Upper lobe of right lung (tissue), 1 donor: ENCODE measurements at places on chromosomes 13 and 19. TPM values are rescaled to one million over a fixed set of nuclear protein-coding genes. Genes with fewer than 3 reads are reported as not detected.

The EXOC3L2 gene
- 11.9 TPM for total RNA-seq

The ZFR2 gene
- total RNA-seq, result 0.55 TPM

The ZNF471 gene
- total RNA-seq, result 5.9 TPM

The F7 gene
- total RNA-seq, result 0.61 TPM

The ZNF541 gene
- total RNA-seq, result 0.26 TPM

The LHB gene
- not detected for total RNA-seq

The CEACAM4 gene
- total RNA-seq, result 4.6 TPM

The MAST1 gene
- total RNA-seq, result not detected

The POP4 gene
- total RNA-seq, result 58.8 TPM

The CARS2 gene
- 69.5 TPM for total RNA-seq

The ZNF90 gene
- 7.6 TPM for total RNA-seq

The FCER2 gene
- total RNA-seq, result 0.58 TPM

GRCh38 chr13:20415306-20415679, 110.4 kb downstream of the CRYL1 start:
- no peak for DNase-seq

DNA sequence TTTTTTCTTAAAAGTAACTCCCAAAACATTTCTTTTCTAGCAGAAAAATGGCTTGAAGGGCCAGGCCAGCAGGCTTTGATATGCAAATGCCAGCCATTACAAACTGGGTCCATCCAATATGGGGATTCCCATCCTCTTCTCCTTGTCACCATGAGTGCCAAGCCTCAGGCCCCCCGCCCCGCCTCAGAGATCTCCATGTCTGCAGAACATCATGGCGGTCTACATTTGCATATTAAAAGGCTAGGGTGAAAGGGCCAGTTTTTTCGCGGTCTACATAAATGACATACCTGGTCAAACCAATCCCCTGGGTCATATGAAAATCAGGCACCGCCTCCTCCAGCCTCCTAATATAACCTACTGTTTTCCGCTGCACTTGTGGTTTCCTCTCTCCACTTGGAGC, 1327.6 kb downstream of the UQCRFS1 start:
- no peak for DNase-seq

- no peak for DNase-seq
Observed at GRCh38 chr13:96779691-96780090, 214.6 kb downstream of the OXGR1 start.

DNA sequence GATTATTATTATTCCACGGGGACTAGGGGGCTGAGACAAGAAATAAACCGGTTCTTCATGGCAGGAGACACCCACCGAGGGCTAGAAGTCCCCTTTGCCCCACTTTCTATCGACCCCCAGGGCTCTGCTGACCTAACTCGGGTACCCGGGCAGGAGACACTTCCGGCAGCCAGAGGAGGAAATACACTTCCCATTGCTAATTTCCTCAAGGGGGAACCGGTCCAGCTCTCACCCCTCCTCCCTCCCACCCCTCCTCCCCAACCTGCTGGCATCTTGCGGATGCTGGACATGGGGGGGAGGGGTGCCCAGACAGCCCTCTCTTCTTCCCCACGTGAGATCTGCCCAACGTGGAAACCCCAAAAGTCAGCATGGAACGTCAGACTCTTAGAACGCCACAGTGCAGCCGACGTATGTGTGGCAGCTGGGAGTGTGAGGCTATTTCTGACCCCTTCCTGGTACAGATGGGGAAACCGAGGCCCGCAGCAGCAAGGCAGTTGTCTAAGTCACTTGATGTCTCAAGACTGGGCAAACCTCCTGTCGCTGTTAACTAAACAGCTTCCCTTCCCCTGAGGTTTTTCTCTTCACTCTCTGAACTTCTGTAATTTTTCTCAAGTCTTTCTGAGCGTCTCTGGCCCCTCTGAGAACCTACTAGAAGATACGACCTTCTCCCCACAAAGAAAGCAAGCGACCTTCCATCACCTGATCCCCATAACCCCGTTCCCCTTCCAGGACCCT, 3.6 kb downstream of the GPR4 start:
- no peak for DNase-seq

DNA sequence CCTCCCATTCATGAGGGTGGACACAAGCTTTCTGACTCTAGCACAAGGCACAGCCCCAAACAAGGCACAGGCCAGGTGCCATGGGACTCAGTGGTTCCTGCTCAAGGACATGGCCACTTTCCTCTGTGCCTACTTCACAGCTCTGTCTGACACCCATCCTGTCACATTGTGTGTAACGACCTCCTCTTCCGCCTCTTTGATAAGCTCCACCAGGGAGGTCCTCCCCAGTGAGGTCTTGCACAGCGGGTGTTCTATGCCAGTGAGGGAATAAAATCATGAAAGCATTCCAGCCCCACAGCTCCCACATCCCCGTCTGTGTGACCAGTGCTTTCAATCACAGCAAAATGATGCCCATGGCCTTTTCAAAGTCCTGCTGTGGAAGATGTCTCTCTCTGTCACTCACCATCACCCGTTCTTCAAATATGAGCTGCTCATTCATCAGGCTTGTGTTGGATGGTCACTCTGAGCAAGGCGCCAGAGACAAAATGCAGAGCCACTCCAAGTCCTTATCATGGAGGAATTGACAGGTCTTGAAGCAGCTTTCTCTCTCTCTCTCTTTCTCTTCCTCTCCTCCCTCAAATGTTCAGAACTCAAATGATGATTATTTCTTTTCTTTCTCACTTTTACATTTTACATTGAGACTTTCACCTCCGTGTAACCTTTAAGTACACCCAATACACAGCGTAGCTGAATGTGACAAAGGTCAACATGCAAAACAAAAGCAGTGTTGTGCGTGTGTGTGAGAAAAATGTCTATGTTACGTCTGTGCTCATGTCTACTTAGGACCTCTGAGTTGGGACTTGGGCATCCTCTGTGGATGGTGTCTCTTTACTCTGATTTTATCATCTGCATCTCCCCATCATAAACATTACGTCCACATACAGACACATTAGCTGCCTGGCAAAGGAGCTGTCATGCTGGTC, 8.0 kb upstream of the SPATA13 start:
- no peak for DNase-seq

GRCh38 chr13:28558567-28558966, 63.6 kb upstream of the FLT1 start:
- no peak for DNase-seq

- DNase-seq, result no peak
Observed at GRCh38 chr13:54175466-54175865, 1146.9 kb downstream of the OLFM4 start.

DNA sequence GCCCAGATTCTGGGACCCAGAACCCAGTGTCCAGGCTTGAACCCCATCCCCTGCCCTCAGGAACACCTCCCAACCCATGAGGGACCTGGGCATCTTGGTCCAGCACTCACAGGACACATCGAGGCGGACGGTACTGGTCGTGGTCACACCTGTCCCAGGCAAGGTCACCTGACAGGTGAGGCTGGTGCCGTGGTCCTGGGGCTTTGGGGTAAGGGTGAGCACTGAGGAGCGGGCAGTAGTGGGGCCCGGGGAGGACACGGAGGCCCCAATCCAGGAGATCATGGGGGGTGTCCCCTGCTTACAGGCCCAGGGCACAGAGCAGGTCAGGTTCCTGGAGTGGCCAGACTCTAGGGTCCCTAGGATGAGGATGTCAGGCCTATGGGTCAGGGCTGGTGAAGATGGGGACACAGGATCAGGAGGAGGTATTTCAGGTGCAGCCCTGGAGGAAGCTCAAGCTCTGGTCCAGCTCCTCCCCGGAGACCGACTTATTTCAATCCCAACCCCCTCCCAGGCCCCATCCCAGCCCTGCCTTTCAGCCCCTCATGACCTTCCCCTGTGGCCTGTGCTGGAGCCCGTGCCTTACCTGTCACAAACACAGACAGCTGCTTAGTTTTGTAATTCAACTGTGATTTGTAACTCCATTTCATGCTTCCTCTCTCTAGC, 772 bp downstream of the SIGLEC8 start:
- DNase-seq, result no peak

DNA sequence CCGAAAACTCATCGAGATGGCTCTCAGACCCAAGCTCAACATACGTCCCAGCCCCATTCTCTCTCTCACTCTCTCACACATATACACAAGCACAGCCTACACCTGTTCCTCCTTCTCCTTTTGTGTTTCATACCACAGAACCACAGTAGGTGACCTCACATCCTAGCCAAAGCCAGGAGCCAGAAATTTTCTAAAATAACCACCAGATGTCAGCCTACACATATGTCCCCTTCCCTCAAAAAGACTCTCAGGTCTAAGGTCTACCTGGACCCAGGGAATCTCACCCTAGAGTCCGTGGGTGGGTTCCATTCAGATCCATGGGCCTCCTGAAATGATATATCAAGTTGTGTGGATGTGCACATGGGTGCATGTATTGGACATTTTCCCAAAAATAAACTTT, 104.2 kb upstream of the IPO5 start:
- no peak for DNase-seq

DNA sequence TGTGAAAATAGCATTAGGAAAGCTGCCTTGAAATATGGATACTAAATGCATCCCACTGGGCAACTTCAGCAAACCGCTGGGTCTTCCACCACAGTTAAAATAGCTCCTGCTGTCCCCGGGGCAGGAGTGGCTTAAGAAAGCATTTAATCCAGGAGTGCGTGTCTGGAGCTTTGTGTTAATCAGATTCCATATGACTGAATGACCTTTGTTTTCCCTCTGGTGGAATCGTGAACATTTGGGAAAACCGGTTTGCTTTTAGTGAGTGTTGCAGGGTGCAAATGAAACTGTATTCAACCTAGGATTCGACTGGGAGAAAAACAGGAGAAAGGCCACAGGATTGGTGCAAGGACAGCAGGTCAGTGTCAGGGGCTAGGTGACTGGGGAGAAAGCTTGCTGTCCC, 237.6 kb upstream of the MAB21L1 start:
- no peak for DNase-seq

- DNase-seq, result no peak
Observed at GRCh38 chr19:38190061-38190460, 34.0 kb downstream of the DPF1 start.

DNA sequence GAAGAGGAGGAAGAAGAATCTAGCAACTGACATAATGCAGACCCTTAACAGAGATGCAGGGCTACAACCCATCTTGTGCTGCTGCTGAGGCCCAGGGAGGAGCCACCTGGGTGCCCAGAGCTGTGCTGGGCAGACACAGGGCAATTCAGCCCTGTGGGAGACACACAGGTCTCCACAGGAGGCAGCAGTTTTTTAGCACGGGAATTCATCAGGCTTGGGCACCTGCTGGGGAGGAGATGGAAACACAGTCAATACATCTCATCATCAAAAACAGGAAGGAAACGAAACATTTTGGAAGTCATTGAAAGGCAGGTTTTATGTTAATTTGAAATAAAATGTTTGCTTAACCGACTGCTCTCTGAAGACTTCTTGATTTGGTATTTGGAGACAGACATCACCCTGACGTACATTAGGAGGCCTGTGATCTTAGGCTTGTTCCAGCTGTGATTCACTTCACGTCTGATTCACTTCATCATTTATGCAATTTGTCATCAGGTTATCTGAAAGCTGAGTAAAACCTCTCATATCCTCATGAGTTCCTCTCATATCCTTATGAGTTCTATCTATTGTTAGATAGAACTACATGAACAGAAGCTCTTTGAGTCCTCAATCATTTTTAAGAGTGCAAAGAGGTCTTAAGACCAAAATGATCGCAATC, 77.4 kb downstream of the CYSLTR2 start:
- DNase-seq, result no peak

DNA sequence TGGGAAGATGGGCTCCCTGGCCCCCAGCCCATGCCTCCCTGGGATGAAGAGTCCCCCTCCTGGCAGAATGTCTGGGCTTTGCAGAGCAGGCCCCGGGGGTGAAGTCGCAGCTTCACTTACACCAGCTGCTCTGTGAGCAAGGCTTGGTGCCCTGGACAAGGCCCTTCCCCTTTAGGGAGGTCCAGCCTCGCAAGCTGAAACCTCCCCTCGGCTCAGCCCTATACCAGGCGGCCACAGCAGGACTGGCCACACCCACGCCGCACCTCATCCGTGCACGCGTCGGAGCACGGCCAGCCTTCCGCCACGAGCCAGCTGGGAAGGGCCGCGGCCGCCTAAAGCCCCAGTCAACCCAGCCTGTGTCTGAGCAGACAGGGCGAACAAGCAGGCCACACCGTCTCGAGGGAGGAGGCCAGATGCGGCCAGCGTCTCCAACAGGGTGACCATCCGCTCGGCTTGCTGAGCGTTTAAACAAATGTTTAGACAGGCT, 83.2 kb upstream of the MCF2L start:
- peak; percentile 81 for DNase-seq

GRCh38 chr19:2060884-2061494, 9.9 kb upstream of the MKNK2 start:
- DNase-seq, result peak; percentile 89

DNA sequence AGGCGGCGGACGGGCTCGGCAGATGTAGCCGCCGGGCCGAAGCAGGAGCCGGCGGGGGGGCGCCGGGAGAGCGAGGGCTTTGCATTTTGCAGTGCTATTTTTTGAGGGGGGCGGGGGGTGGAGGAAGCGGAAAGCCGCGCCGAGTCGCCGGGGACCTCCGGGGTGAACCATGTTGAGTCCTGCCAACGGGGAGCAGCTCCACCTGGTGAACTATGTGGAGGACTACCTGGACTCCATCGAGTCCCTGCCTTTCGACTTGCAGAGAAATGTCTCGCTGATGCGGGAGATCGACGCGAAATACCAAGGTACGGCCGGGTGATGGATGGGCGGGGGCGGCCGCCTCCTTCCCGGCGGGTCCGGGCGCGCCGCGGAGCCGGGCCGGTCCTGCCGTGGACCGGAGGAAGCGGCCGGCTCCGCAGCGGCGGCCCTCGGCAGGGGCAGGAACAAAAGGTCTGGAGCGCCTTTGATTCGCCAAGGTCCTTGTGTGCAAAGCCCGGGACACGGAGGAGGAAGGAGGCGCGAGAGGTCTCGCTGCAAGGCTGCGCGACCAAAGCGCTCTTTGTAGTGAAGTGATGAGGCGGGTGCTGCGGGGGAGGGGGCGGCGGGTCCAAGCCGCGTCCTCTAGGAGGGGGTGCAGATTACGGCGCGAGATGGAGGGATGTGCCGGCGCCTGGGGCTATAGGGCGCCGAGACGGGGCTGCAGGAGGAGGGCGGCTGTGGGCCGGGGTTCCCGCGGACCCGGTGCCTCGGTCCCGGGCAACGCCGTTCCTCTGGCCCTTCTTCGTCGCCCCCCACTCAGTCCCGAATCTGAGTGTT, 689 bp downstream of the ING1 start:
- peak; percentile 81 for DNase-seq

DNA sequence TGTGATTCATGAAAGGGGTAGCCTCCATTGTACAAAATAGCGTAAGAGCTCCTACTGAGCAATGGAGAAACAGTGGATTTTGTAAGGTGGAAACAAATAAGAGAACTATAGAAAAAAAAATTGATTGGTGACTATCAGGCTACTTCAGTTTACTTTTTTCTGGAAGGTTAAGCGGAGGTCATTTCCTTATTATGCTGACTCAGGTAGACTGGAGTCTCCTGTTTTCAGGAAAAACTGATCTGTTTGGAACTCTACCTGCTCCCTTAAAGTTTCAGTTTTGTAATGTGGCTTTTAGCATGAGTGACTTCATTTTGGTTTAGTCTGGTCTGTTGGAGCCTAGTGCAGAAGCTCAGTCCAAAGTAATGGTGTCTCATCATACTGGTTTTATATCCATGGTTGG, 3.4 kb downstream of the ZNF607 start:
- DNase-seq, result no peak

GRCh38 chr13:65460136-65460535, 1770.0 kb downstream of the PCDH9 start:
- DNase-seq, result no peak

- DNase-seq, result no peak
Observed at GRCh38 chr19:13117176-13117771, 734 bp upstream of the TRMT1 start.

GRCh38 chr13:59979589-59979988, 184.1 kb downstream of the DIAPH3 start:
- DNase-seq, result no peak
